Right renal cortex interstitium (tissue), 3 donors: ENCODE measurements at places on chromosomes 6 and 20. TPM values are rescaled to one million over a fixed set of nuclear protein-coding genes. Genes with fewer than 3 reads are reported as not detected.

- no peak for DNase-seq
These were observed 1058.6 kb upstream of the FLRT3 start for GRCh38 chr20:15396026-15396425.

DNA sequence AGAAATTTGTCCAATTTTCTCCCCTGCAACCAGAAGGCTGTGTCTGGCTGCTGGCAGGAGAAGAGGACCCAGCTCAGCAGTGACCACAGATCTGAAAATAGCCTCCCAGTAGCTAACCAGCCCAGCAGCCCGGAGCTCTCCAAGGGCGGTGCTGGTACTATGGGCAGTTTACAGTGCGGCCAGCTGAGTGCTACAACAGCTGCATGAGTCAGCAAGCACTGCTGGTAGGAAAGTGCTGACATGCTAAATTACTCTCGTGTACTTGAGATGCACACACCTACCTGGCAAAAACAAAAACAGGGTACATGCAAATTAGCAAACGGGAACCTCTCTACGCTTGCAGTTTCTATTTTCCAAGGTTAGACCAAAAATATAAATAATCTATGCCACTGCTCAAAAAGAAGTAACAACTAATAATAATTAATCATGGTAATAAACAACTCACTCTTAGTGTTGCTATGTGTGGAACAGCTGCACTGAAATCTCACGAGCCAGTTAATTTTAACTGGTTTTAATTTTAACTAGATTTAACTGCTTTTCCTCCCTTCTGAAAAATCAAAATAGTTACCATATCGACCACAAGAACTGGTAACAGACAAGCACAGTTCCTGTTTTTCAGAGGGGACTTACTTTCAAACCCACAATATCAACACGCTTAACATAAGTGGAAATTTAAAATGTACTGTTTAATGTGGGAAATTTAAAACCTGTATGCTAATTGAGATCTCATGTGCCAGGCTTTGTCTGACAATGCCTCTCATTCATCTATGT, 10.8 kb downstream of the BACH2 start:
- no peak for DNase-seq

GRCh38 chr20:815914-816606, 17.5 kb upstream of the FAM110A start:
- DNase-seq, result no peak

Gene EPHA7
- polyA plus RNA-seq, result 48.7 TPM

DNA sequence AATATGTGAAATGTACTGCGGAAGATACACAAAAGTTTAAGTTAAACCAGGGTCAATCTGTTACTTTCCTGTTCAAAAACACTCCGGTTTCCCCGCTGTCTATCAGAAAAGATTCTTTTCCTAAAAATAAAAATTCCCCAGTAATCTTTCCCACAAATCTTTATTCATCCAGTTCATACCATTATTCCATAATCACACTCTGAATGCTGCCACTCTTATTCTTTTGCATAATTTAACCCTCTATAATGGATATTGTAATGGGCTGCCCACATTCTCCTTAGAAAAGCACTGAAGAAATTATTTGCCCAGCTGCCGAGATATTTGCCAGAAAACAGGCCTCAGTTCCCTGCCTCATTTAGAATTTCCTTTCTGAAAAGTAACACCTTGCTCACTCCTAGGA, 68.6 kb downstream of the EPHA7 start:
- DNase-seq, result no peak

Gene GATA5
- polyA plus RNA-seq, result 5.4 TPM

DNA sequence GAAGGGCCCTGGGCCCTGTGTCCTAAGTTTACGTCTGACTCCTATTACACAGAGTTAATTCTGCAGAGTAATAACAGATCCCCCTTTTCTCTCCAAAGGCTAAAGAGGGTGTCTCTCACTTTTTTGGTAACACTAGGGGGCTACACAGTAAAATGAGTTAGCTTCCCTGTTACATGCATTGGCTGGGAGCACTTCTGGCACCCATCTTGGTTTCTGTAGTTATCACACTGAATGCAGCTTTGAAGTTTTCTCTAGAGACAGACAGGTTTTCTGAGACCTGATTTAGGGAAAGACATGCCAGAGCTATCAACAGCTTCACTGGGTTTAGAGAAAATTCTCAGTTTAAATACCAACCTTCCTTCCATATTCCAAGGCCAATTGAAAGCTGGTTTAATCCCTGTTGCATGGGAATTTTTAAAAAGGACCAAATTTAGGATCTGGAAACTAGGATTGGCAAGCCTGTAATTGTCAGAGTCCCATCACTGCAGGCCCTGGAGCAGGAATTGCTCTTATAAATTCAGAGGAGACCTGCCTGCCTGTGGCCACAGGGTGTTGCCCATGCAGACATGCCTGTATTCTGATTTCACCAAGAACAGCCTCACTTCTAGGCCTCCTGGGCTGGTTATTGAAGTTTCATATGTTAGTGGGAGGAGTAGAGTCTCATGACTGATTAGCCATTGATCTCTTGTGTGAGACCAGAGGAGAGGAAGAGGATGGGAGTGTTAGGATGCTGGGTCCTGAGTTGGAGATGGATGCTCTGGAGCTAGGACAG, 29.4 kb downstream of the RNF8 start:
- DNase-seq, result no peak

Gene RCAN2
- polyA plus RNA-seq, result 26.8 TPM

Gene PNISR
- 303 TPM for polyA plus RNA-seq
